Activated T-cell treated with anti-CD3 and anti-CD28 coated beads for 24 hours (primary cell): ENCODE measurements at places on chromosomes 4 and X.
A peak's percentile ranks its signal among the peaks of the same experiment; 100 is the strongest.

DNA sequence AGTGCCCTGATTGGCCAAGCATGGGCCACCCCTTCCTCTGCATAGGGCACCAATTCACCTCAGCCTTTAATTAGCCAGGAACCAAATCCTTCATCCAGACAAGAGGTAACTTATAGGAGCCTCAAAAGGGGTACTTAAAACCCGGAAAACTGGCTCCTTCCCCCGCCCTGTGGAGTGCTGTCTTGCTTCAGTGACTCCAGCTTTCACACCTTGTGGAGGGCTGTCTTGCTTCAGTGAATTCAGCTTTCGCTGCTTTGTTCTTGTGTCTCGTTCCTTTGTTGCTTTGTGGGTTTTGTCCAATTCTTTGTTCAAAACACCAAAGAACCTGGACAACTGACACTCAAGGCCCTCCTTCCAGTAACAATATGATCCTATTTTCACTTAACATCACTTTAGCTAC, 82.2 kb upstream of the FRG1 start:
- no peak for DNase-seq

DNA sequence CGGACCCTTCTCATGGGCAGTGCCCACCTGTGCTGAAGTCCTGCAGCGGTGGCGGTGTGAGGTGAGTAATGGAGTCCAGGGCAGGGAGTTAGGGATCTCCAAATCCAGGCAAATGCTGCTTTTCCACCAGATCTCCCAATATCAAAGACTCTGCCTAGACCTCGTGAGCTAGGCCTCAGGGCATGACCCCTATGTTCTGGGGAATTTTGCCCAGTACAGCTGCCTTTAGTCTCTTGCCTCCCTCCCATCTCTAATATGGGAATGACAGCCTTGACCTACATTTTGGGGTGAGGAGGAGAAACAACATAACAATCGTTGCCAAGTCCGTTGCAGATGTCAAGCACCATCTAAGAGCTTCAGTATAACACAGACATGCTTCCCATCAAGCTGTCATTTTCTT, 7.3 kb downstream of the PAK3 start:
- DNase-seq, result no peak

DNA sequence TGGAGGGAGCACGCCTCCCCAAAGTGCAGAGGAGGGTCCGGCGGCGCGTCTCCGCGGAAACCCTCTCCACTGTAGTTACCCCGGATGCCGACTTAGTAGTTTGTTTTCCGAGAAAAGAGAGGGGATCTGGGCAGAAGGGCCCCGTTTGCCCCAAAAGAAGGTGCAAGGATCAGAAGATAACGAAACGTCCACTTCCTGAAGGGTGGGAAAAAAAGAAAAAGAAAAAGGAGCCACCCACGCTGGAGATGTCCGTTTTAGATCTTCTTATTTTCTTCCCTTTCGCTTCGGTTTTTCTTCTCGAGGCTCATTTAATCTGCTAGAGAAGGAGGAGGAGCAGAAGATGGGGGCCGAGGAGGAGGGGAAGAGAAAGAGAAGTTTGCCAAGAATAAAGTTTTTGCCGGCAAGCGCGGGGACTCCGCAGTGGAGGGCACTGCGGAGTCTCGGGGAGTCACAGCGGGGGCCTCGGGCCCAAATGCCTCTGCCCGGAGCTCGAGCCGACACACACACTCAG, 517 bp downstream of the LEF1 start:
- DNase-seq, result no peak

DNA sequence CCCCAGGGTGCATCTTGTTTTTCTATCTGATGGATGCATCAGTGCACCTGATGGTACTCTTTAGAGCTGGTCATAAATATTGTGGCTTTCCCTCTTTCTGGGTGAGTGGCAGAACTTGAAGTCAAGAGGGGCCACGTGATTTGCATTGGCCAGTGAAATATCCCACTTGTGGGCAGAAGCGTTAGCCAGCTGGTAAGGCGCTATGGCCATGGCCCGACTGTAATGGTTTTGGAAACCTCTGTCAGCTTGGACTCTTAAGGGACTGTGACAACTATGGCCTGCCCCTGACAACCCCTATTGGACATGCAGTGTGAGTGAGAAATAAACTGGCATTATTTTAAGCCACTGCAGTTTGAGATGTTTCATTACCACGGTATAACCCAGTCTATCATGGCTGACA, 72.8 kb downstream of the SEL1L3 start:
- DNase-seq, result no peak

- peak; percentile 37 for DNase-seq
Observed at GRCh38 chr4:15963576-15963975, 601 bp upstream of the FGFBP2 start.
